Hematopoietic multipotent progenitor cell treated with erythropoietin and hydrocortisone succinate and interleukin-3 and kit ligand, for 8 days (in vitro differentiated cells): ENCODE measurements at places on chromosomes 4 and X.
A peak's percentile ranks its signal among the peaks of the same experiment; 100 is the strongest.

DNA sequence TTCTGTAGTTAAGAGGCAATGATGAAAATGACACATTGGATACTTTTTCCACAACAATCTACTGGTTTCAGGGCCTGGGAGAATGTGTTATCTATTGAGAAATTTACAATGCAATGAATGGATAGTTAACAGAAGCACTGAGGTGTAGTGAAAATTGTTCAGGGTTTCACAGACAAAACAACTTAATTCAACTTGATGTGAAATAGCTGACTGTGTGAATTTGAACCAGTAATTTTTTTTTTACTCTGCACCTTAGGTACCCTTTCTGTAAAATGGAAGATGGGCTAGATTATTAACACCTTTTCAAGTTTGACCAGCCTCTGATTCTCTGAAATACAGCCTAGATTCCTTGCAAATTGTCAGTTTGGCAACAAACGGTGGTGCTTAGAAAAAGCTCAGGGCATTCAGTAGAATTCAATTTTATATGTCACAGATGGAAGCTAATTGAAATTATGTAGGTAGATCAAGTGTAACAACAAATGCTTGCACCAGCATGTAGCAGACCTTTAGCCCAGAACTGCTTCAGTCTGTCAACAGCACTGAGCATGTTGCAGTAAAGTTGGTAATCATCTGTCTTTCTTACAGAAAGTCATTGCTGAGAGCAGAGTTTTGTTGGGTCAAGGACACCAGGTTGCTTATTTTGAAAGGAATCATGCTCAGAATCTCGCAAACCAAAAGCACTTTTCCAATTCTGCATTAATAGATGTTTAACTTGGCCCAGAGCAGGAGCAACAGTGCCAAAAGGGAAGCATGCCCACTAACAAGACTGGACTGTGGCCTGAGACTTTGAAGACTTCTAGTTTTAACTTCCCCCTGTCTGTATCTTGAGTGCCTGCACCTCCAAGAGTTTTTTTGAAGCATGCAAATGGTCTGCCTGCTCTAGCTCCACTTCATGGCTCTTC lies 526.6 kb downstream of the PACRGL start:
- DNase-seq, result no peak

- DNase-seq, result no peak
Measured at GRCh38 chrX:78074088-78074487, 30.0 kb upstream of the PGK1 start.

DNA sequence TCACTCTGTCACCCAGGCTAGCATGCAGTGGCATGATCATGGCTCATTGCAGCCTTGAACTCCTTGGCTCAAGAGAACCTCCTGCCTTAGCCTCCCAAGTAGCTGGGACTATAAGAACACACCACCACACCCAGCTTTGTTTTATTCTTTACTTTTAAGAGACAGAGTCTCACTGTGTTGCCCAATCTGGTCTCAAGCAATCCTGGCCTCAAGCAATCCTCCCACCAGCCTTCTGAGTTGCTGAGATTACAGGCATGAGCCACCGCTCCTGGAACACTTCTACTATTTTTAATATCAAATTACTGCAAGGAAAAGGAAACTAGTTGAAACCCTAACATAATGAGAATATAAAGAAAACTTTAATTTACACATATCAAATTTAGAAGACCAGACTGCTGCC lies 85.4 kb downstream of the FAM13A start:
- no peak for DNase-seq

DNA sequence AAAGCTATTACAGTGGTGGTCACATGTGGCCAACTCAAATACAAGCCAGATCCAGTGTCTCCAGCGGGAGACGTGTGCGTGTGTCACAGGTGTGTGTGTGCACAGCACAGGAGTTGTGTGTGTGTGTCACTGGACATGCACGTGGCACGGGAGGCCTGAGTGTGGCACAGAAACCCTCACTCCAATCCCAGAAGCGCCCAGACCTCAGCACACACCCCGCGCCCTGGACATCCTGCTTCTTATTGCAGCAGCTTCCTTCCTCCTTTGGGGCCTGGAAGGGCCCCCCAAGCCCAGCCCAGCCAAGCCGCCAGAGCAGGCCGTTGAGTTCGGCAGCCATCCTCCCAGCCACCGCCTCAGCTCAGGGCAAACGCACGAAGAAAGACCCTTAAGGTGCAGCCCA lies 37.9 kb downstream of the ACOX3 start:
- DNase-seq, result no peak

- DNase-seq, result no peak
Measured at GRCh38 chrX:24876530-24877287, 139.1 kb downstream of the ARX start.

DNA sequence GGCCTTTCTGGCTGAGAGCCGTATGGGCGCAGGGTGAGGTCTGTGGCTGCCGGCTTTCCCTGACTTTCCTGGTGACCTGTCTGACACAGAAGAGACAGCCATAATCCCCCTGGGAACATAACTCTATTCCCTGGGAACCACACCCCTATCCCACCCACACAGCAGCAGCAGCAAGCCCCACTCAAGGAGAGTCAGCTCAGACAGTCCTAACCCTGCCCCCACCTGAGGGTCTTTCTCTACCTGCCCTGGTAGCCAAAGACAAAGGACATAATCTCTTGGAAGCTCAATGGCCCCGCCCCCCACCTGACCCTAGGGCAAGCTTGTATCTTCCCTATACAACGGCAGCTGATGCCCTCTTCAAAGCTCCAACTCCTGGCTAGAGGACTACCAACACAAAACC lies 74.6 kb downstream of the PABPC4L start:
- DNase-seq, result no peak

DNA sequence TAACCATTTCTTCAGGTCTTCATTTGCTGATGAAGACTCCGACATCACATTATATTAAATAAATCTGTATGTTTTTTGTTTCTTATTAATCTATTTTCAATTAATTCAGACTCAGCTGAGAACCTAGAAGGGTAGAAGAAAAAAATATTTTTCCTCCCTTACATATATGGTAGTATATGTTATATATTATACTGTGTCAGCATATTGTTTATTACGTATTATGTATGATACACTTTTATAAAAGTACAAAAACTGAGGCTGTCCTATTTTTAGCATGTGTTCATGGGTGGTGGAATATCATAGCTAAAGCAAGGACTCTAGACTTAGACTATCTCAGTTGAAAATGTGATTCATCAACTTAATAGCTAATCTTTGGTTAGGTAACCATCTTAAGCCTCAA lies 149.3 kb downstream of the CENPC start:
- DNase-seq, result no peak

GRCh38 chr4:7970361-7970946 lies 30.8 kb upstream of the AFAP1 start:
- DNase-seq, result no peak

DNA sequence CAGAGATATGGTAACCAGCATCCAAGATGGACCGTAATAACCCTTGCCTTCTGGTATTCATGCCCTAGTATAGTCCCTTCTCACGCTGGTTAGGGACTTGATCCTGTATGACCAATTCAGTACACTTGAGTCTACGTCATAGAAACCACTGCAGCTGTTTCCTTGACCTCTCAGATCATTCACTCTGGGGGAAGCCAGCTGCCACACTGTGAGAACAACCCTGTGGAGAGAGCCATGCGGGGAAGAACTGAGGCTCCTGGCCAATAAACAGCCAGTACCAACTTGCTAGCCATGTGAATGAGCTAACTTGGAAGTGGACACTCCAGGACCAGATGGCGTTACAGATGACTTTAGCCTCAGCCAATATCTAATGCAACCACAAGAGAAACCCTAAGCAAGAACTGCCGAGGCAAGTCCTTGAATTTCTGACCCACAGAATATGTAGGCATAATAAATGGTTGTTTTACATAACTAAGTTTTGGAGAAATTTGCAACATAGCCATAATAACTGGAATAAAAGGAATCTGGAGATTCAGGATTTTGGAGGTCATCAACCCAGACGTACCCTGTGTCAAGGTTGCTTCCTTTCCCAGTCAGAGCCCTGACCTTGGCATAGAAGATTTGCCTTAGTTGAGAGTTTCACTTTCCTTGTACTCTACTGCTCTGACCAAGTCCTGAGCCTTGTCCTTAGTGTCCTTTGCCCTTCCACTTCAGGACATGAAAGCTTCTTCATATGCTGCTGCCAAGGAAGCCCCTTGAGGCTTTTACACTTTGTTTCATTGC lies 87.3 kb upstream of the ZNF81 start:
- DNase-seq, result no peak

DNA sequence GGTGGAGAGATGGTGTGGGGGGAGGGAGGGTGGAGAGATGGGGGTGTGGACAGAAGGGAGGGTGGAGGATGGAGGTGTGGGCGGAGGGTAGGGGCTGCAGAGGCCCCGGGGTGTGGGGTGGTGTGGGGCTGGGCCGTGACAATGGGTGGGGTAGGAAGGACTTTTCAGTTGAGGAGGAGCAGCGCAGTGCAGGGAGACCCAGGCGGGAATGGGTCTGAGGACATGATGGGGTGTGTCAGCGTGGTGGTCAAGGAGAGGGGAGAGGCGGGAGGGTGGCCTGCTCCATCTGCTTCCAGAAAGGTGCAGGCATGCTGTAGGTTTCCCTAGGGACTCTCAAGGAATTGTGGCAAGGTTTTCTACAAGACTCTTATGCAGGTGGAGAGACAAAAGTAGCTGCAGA lies 48.9 kb downstream of the RGS12 start:
- DNase-seq, result no peak

DNA sequence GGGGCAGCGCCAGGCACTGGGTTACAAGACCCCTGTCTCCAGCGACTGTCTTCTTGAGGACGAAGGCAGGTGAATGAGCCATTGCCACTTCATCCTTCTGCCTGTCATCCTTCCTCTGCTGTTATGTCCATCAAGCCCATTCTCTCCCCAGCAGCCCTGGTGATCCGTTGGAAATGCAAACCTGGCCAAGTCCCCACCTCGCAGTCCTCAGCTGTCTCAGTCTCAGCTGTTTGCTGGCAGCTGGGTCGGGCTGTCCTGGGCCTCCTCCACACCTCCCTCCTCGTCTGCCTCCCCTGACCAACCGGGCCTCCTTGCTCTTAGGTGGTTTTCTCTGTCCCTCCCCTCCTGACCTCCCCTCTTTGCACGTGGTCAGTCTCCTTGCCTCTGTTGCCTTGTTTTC lies 38.0 kb downstream of the PTTG2 start:
- DNase-seq, result no peak

GRCh38 chr4:99946356-99947189 lies at the start of gene DNAJB14:
TSS of gene DNAJB14 (minus strand) at chr4:99946618. CDS start at chr4:99946571, 47 bp downstream.
- peak; percentile 78 for DNase-seq

GRCh38 chrX:24167719-24168472 lies 18.4 kb downstream of the ZFX start:
- DNase-seq, result peak; percentile 19

DNA sequence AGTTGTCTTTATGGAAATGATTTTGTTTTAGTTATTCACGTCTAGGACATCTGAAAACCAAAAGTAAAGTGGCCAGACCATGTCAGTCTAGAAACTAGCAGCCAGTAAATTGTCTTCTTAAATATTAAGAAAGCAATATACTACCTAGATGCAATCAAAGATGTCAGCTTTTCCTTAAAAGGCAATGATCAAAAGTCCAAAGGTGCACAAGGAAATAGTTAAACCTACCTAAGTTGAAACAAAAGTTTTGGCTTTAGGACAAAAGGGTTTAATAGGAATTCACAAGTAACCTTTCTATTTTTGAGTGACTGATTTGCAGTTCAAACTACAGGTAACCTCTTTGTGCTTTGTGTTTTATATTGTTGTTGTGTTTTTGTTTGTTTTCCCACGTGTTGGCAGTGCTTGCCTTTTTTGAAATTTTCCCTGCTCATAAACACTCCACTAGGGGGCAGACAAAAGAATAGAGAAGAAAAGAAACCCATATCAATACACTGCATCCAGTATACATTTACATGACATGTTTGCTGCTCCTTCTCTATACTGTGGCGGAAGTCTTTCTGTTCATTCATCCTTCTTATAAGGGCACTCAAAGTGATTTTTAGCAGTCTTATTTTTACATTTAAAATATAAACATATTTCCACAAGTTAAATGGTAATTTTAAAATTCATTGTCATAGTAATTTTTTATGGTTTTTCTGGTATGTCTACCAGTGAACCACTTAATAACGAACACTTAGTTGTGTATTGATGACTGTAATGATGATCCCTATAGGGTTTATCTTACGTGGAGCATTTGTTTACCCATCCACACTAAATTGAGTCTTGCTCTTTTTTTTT lies 62.7 kb downstream of the GAB1 start:
- DNase-seq, result peak; percentile 75

GRCh38 chr4:107854356-107855022 lies 29.8 kb downstream of the SGMS2 start:
- DNase-seq, result no peak

- DNase-seq, result no peak
Measured at GRCh38 chrX:99394456-99394855, 1015.6 kb downstream of the PCDH19 start.

DNA sequence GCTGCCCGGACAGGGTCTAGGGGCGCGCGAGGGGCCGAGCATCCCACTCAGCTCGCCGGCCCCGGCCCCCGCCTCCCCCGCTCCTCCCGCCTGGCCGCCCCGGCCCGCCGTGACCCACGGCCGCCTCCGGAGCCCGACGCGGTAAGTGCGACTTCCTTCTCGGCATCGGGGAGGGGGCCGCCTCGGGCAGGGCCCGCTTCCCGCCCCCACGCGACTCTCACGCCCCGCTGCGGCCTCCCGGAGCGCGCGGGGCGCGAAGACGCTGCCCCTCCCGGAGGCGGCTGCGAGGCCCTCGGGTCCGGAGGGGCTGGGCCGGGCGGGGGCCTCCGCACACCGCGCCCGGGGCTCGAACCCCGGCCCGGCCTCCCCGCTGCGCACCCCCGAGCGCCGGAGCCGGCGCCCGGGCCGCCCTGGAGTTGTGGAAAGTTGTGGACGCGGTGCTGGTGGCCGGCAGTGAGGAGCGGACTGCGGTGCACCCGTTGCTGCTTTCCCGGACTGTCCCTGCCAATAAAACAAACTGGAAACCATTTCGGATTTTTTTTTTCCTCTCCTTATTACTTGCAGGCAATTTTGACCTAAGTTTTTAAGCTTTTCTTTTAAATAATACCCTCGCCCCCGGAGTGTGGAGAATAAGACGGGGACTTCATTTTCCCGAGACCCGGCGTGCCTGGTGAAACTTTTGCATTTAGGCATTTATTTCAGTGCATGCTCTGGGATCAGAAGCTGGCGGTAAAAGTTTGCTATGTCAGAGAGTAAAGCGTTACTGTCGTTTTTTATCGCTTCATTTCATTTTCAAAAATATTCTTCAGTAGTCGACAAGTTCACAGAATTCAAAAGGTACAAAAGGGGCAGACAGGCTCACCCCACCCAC lies 13.0 kb upstream of the TMEM156 start:
- DNase-seq, result peak; percentile 8

- peak; percentile 73 for DNase-seq
Measured at GRCh38 chr4:10013722-10014121, 7.6 kb downstream of the SLC2A9 start.

DNA sequence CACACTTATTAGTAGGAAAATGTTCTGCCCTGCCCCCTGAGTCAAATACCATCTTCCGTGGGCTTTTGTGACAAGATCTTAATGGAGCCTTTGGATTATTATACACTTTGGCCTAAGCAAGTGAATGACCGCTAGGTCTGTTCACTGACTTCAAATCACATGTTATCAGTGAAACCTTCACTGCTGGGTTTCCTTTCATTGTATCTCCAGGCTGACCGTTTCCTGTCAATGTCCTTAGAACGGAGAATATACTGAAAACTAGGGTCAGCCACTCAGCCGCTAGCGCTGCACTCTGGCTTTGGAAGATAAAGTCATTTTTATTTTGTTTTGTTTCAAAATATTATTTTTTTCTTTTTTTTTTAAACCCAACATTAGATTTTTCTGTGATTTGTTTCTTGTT lies 107.0 kb upstream of the TLL1 start:
- DNase-seq, result no peak
